COLO829 (cell line): ENCODE measurements at places on chromosomes 6 and 20.

GRCh38 chr6:91886183-91886795 lies 1299.4 kb upstream of the MAP3K7 start:
- no peak for DNase-seq

- DNase-seq, result no peak
Measured at GRCh38 chr20:3550837-3551236, 80.0 kb downstream of the ATRN start.

DNA sequence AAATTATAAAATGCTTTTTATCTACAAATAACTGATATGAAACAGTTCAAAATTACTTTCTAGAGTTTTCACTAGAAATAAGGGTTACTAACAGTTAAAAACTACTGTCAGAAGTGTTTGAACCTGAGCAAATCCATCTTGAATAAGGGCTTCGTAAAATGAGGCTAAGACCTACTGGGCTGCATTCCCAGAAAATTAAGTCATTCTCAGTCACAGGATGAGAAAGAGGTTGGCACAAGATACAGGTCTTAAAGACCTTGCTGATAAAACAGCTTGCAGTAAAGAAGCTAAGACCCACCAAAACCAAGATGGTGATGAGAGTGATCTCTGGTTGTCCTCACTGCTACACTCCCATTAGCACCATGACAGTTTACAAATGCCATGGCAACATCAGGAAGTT lies 93.7 kb downstream of the PLG start:
- DNase-seq, result no peak

GRCh38 chr6:35248965-35249364 lies 10.6 kb upstream of the ZNF76 start:
- DNase-seq, result no peak

- no peak for DNase-seq
Measured at GRCh38 chr20:24648919-24649318, 179.5 kb downstream of the SYNDIG1 start.

DNA sequence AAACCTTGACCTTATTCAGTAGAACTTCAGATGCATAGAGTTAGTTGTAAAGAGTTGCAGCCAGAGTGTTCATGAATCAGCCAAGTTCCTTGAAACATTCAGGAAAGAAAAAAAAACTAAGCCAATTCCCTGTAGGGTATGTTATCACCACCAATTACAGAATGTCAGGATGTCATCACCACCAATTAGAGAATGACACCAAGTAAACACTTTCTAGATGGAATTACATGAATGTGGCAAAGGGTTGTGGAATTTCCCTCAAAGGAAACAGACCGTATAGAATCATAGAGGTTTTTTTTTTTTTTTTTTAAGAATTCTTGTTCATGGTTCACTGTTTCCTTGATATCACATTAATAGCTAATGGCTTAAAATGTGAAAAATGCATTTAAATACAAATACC lies 472.1 kb upstream of the RNF217 start:
- DNase-seq, result no peak

DNA sequence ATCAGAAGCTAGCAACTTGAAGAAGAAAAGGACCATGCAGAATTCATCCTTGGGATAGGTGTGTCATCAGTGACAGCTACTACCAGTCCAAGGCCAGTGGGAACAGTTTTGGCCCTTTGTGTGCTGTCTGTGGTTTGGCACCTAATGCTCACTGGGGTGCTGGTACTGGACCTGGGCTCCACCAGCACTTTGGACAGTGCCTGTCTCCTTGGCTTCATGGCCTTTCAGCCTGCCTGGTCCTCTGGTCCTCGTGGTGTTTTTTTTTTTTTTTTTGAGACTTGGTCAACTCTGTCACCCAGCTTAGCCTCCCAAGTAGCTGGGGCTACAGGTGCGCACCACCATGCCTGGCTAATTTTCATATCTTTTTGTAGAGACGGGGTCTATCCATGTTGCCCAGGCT lies 56.3 kb downstream of the AKAP7 start:
- no peak for DNase-seq
